ENCODE measurements at places on chromosomes 4 and X. TPM values are rescaled to one million over a fixed set of nuclear protein-coding genes. Genes with fewer than 3 reads are reported as not detected.
A peak's percentile ranks its signal among the peaks of the same experiment; 100 is the strongest.

Gene DGKK
- total RNA-seq, result not detected

- peak; percentile 84 for DNase-seq
Measured at GRCh38 chr4:122922877-122923511, 597 bp upstream of the NUDT6 start.

DNA sequence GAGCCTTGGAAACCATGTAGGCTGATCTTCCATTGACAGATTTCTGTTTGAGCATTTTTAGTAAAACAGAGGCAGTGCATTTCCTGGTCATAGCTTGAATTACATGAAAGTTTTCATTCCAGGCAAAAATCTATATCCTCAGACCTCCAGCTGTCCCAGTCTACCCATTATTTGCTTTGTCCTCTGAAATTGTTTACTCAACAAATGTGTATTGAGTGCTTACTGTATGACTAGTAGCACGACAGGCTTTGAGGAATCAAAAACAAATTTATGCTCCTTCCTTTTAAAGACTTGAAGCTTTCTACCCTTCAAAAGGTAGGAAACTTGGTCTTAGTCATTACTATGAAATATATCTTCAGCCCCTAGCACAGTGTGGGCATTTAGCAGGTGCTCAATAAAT lies 307.9 kb upstream of the IGFBP7 start:
- no peak for DNase-seq

GRCh38 chr4:38322714-38323113 lies 341.3 kb upstream of the KLF3 start:
- peak; percentile 61 for DNase-seq

- DNase-seq, result no peak
Measured at GRCh38 chrX:15678339-15678738, 13.7 kb upstream of the CLTRN start.

DNA sequence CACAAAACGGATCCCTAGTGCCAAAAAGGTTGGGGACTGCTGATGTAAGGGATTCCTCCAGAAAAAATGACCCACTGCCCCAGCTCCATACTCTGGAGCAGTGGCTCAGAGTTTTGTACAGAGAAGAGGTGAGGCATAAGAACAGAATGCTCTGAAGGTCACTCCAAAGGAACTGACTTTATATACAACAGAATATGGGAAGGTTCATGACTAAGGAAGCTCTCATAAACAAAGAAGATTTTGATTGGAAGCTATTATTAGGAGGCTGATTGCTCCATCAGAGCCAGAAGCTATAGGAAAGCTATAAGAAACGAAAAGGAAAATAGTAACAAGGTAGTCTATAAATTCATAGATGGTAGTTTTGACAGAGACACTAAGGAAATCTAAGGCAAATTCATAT lies 203.1 kb downstream of the SLC7A11 start:
- no peak for DNase-seq

GRCh38 chr4:97577004-97577403 lies 566.3 kb downstream of the STPG2 start:
- DNase-seq, result no peak

Gene SRPX2
- 9.5 TPM for total RNA-seq

Gene GK
- total RNA-seq, result 8.2 TPM

DNA sequence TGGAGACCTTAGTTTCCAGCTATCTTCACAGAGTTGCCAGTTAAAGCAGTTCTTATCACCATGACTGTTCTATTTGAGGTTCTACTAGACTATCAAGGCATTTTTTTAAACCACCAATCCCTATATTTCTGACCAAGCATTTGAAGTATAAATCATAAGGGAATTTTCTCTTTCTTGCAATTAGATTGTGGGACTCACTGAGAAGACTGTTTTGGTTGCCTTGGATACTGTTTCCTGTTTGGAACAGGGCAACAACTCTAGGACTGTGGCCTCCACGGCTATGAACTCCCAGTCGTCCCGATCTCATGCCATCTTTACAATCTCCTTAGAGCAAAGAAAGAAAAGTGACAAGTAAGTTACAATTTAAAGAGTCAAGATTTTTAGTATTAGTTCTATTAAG lies 11.8 kb downstream of the KIF4A start:
- no peak for DNase-seq

DNA sequence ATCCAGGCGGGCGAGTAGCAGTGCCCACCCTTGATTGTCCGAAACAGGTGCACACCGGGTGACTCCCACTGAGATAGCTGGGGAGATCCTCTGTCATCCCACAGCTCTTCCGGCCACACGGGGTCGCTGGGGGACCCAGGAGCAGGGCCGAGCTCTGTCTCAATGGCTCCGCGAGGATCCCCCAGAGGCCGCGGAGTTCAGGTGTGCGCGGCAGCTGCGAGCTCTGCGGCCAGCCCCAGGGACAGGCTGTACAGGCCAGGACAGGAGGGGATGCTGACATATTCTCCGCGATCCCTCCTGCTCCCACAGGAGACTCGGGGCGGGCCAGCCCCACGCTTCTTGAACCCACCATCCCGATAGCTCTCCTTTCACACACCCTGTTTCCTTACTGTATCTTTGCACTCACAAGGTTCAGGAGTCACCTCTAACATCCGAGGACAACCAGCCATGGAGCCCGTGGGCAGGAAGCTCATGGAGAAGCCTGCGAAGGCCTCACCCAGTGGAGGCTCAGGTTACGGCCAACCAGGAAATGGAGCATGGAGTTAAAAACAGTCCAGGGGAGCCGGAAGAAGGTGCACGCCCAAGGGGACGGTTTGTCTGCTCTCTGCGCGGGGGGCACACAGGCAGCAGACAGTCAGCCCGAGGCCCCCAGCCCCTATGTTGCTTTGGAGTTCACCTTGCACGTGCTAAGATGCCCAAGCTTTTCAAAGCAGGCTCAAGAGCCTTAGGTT lies 77.9 kb upstream of the AMELX start:
- DNase-seq, result peak; percentile 17

GRCh38 chr4:15688051-15688450 lies 6.4 kb downstream of the FAM200B start:
- DNase-seq, result no peak

DNA sequence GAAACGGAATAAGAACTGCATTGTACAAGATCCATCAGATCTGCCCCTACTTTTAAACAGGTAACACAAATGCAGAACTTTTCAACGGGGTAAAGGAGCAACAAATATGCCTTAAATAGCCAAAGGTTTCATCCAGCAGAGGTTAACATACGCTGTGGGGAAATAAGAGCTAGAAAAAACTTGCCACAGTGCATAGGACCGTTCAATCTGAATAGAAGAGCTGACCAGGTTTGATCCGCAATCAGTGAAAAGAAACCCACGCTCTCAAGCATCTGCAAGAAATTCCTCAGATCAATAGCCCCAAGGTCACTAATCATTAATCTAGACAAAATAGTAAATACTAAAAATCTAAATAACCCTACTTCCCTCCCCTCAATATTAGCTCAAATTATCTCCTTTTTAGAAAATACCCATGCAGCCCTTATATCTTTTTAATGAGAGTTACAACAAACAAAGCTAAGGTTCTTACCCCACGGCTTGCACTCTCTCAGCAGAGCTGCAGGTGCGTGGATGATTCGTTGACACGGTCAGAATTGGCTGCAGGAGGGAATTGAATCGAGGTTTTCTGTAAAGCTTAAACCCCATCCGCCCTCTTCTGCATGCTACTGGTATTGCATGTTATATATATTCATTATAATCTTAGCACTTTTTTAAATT lies at the start of gene TLR10:
TLR10 (minus strand) TSS at position 539 of the 657 bp plus-strand sequence. CDS start 7,400 bp downstream, outside the sequence.
- no peak for DNase-seq

DNA sequence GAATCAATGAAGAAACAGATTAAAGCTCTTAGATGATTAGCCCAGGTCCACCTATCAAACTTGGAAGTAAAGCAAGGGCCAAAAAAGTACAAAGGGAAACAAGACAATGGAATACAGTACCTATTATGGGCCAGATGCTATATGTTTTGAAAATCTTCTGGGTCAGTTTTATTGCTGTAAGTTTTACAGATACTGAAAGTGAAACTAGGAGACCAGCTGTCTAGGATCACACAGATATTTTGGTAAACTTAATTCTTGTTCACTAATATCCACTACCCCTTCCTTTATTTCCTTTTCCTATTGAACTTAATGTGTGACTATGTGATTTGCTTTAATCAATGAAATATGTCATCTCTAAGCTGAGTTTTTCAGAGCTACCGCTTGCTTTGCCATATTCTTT lies 505.4 kb upstream of the PITX2 start:
- no peak for DNase-seq

Gene S100P
- 1.1 TPM for total RNA-seq

Data from left ventricle myocardium superior (tissue), 1 donor.